ENCODE measurements at places on chromosomes 12 and 14. TPM values are rescaled to one million over a fixed set of nuclear protein-coding genes. Genes with fewer than 3 reads are reported as not detected.

GRCh38 chr14:24734917-24735500, 101.0 kb upstream of the GZMB start:
- H3K4me3 ChIP-seq: no peak overlapping the region
- no peaks in the 10 kb centered on the region for H3K36me3 ChIP-seq
- no peaks in the 10 kb centered on the region for H3K4me1 ChIP-seq

DNA sequence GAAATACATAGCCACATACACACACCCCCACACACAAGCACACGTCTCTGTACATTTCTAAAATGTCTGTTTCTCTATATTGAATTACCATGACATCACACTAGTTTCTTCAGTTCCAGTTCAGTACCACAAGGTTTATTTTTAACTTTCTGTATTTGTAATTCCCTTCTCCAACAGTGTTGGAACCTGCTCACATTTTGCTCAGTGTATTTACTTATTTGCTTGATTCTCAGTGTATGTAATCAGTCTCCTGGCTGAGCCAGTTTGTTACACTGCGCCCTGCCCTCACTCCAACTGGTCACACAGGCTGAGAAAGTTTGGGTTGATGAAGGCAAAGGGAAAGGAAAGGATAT, 67.1 kb downstream of the MON2 start:
- no peaks in the 10 kb centered on the region for H3K27me3 ChIP-seq
- no peak overlapping the region for H3K4me3 ChIP-seq
- H3K27ac ChIP-seq: no peak overlapping the region

GRCh38 chr14:80211153-80212022, at the start of gene DIO2:
Gene DIO2 (minus strand): TSS chr14:80211504. CDS start chr14:80211472, 32 bp downstream.
- no peaks in the 10 kb centered on the region for H3K36me3 ChIP-seq
- H3K4me3 ChIP-seq: no peak within 1 kb of the TSS
- H3K27ac ChIP-seq: no peak within 1 kb of the TSS
- DNase-seq: no peak

DNA sequence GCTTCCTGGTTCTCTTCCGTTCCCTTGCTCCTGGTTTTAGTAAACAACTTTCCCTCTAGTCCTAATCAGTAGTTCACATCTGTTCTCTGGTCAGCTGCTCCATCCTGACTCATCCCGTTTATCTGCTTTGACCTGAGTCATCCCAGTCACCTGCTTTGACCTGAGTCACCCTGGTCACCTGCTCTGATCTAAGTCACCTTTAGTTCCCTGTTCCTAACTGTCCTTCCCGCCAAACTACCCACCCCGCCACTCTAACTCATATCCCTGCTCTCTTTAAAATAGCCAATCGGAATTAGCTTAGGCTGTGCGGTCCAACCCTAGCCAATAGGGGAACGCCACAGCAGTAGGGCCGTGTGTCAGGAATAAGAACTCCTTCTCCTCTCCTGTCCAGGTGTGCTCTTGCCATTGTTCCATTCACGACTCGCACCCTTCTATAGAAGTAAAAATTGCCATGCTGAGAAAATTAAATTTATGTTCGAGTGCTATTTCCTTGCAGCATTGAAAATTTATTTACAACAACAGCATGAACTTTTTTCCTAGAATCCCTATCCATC, 3.1 kb upstream of the ANKRD33 start:
- no peak overlapping the region for H3K4me3 ChIP-seq
- no peak for DNase-seq
- H3K27me3 ChIP-seq: peaks cover 1% of the 10 kb centered on the region

- no peak overlapping the region for H3K27ac ChIP-seq
- peaks cover 2% of the 10 kb centered on the region for H3K27me3 ChIP-seq
- no peak overlapping the region for H3K4me3 ChIP-seq
- H3K4me1 ChIP-seq: peaks cover 3% of the 10 kb centered on the region
- no peak for DNase-seq
Observed at GRCh38 chr14:25396128-25396527, 346.2 kb upstream of the STXBP6 start.

DNA sequence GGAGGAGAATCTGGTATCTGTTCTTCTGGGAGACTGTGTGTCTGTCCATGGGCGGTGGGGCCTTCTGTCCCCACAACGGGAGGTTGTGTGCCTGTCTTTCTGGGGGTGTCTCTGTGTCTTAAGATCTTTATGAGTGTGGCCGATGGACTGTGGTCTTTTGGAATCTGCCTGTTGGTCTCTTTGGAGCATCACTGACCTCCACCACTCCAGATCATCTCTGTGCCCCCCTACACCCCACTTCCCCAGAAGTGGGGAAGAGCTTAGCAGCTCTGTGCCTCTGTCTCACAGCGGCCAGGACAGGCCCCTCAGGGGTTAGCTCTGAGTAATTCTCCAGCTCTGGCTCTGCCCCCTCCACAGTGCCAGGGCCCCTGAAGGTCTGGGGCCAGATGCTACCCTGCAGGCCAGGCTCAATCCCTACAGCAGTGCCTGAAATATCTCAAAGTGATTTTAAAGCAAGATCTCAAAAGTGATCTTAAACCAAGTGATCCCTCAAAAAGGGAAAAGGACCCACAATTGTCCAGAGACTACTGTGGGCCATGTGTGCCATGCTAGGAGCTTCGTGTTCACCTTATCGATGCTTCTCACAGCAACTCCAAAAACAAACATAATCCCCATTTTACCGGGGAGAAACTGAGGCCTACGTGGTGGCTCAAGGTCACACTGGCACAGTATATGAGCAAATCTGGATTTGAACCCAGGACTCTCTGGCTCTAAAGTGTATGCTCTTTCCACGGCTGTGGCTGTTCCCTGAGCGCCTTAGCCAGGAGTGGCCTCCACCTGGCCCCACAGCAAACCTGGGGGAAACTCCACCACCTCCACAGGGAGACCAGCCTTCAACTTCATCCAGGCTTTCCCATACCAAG, 26.0 kb upstream of the KRT78 start:
- H3K27ac ChIP-seq: no peak overlapping the region
- H3K4me1 ChIP-seq: peaks cover 20% of the 10 kb centered on the region
- peak overlapping the region; percentile 58 for H3K4me3 ChIP-seq
- no peak for DNase-seq
- no peaks in the 10 kb centered on the region for H3K36me3 ChIP-seq

GRCh38 chr14:105146181-105146975, 22.2 kb downstream of the JAG2 start:
- H3K4me1 ChIP-seq: no peaks in the 10 kb centered on the region
- no peak overlapping the region for H3K4me3 ChIP-seq
- H3K27ac ChIP-seq: no peak overlapping the region
- no peaks in the 10 kb centered on the region for H3K36me3 ChIP-seq
- H3K27me3 ChIP-seq: no peaks in the 10 kb centered on the region

DNA sequence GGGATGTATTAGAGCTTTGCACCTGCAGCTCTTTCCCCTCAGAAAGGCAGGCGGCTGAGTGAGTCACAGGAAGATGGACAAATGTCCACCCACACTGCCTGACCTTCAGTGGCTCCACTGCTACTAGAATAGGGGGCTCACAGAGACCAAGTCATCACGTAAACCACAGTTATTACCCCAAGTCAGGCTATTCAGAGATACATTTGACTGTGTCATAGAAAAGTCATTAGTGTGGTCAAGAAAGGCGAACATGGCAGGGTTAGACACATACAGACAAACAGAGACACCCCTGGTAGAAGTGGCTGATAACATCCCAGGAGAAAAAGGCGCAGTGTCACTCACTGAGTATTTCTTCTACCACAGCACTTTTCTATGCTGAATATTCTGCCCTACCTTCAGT, 36.0 kb downstream of the GCH1 start:
- no peak overlapping the region for H3K27ac ChIP-seq
- no peaks in the 10 kb centered on the region for H3K27me3 ChIP-seq
- H3K36me3 ChIP-seq: peaks cover 6% of the 10 kb centered on the region

GRCh38 chr12:51056242-51056641, 8.1 kb downstream of the LETMD1 start:
- no peaks in the 10 kb centered on the region for H3K27me3 ChIP-seq
- no peak overlapping the region for H3K27ac ChIP-seq
- DNase-seq: no peak
- no peak overlapping the region for H3K4me3 ChIP-seq
- peaks cover 56% of the 10 kb centered on the region for H3K36me3 ChIP-seq

GRCh38 chr12:109488051-109488665, 10.7 kb downstream of the UBE3B start:
- peaks cover 19% of the 10 kb centered on the region for H3K36me3 ChIP-seq
- no peaks in the 10 kb centered on the region for H3K4me1 ChIP-seq
- H3K4me3 ChIP-seq: no peak overlapping the region
- no peaks in the 10 kb centered on the region for H3K27me3 ChIP-seq

DNA sequence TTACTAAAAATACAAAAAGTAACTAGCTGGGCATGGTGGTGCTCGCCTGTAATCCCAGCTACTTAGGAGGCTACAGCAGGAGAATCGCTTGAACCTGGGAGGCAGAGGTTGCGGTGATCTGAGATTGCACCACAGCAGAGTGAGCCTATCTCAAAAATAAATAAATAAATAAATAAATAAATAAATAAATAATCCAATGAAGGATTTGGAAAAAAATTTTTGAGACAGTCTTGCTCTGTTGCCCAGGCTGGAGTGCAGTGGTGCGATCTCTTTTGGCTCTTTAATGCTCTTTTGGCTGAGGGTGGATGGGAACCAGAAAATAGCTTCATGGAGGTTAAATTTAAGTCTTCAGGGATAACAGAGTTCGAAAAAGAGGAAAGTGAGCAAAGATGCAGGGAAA, 11.7 kb downstream of the ATP5MC2 start:
- peaks cover 45% of the 10 kb centered on the region for H3K36me3 ChIP-seq
- H3K4me3 ChIP-seq: no peak overlapping the region
- peak overlapping the region; percentile 67 for H3K27ac ChIP-seq

DNA sequence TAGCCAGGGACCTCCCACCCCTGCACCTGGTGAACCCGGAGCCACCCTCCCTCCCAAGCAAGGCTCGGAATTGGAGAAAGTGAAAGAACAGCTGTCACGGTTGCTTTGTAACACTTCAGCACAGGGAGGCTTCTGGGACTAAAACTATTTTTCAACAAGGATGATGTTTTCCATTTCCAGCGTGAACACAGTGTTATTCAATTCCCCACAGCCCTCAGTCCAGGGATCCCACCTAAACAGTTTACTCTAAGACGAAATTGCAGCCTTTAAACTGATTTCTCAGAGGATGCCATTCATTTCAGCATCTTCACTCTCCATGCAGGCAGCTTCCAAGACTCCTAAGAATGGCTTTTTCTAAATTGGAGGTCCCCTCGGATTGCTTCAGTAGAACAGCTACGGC, 229.2 kb downstream of the SLC15A4 start:
- no peak for DNase-seq
- H3K27me3 ChIP-seq: no peaks in the 10 kb centered on the region
- no peaks in the 10 kb centered on the region for H3K4me1 ChIP-seq

DNA sequence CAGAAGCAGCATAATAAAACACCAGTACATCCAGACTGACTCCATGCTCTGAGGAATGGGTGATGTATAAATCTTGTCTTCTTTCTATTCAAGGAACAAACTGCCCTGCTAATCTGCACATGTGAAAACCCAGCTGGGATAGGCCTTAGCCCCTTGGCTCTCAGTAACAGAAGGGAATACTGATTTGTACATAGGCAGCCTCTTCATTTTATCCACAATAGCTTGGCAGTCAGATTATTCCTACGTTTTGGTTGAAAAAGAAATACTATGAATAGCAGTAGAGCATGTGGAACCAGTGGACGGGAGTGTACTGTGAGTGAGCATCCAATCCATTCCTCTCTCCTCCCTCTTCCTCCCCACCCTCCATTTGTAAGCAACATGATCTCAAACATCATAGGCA, 113.5 kb upstream of the ARHGAP5 start:
- H3K36me3 ChIP-seq: no peaks in the 10 kb centered on the region
- H3K27me3 ChIP-seq: no peaks in the 10 kb centered on the region
- H3K27ac ChIP-seq: no peak overlapping the region
- no peaks in the 10 kb centered on the region for H3K4me1 ChIP-seq
- no peak for DNase-seq

GRCh38 chr12:42474391-42474790, 115.2 kb downstream of the PRICKLE1 start:
- H3K27me3 ChIP-seq: peaks cover 22% of the 10 kb centered on the region
- no peaks in the 10 kb centered on the region for H3K36me3 ChIP-seq
- H3K4me1 ChIP-seq: peaks cover 5% of the 10 kb centered on the region
- H3K27ac ChIP-seq: no peak overlapping the region
- H3K4me3 ChIP-seq: no peak overlapping the region
- no peak for DNase-seq

DNA sequence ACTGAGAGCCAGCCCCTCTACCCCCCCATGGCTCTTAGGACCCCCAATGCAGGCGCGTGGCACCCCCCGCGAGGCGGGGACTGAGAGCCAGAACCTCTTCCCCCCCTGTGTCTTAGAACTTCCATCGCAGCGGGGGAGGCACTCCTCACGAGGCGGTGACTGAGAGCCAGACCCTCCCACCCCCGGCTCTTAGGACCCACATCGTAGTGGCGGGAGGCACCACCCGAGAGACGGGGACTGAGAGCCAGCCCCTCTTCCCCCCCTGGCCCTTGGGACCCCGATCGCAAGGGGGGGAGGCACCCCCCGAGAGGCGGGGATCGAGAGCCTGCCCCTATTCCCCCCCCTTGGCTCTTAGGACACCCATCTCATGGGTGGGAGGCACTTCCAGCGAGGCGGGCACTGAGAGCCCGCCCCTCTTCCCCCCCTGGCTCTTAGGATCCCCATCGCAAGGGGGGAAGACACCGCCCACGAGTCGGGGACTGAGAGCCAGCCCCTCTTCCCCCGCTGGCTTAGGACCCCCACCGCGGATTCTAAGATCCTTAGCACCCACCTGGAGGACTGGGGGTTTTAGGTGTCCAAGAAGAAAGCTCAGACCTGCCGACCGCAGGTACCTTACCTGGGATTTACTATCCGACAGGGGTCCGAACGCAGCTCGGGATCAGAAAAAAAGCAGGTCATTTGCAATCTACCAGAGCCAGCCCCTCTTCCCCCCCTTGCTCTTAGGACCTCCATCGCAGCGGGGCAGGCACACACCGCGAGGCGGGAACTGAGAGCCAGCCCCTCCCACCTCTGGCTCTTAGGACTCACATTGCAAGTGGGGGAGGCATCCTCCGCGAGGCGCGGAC, 44.9 kb downstream of the DDX11 start:
- H3K27me3 ChIP-seq: no peaks in the 10 kb centered on the region
- peak; percentile 56 for DNase-seq
- H3K36me3 ChIP-seq: no peaks in the 10 kb centered on the region
- H3K4me3 ChIP-seq: peak overlapping the region; percentile 30
- H3K27ac ChIP-seq: no peak overlapping the region
- no peaks in the 10 kb centered on the region for H3K4me1 ChIP-seq

The PLEKHA5 gene
- total RNA-seq: 3.2 TPM

The SRRM4 gene
- not detected for total RNA-seq

The MIP gene
- total RNA-seq: not detected

The A2M gene
- total RNA-seq: not detected

The DHRS2 gene
- 3.3 TPM for total RNA-seq

The CCDC38 gene
- 0.18 TPM for total RNA-seq

The PYGL gene
- 1.7 TPM for total RNA-seq

The GPR84 gene
- total RNA-seq: not detected
